Hematopoietic multipotent progenitor cell treated with erythropoietin and hydrocortisone succinate and interleukin-3 and kit ligand, for 8 days (in vitro differentiated cells): ENCODE measurements at places on chromosomes 2 and 18.

DNA sequence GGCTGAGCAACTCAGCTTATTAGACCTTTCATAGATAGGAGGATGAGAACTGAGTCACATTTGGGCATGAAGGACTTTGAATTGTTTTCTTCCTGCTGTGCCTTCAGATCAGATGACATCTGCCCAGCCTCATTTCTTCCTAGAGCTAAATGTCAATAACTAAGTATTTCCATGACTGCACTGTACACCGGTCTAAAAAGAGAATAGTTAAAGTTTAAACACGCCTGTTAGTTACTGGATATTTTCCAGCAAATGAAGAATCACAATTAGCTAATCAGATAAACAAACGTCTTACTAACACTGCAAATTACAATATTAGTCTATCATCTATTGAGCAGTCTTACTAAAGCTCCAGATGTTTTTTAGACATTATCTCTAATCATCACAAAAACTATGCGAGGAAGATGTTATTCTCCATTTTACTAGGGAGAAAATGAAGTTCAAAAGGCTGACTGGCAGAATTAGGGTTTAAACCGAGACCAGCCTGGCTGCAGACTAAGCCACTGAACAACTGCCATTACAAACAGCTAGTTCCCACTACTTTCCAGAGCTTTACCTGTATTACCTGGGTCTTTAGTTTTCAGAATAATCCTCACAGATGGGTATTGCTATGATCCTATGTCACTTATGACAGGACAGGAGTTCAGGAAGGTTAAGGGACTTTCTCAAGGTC lies 69.4 kb upstream of the ZNF397 start:
- no peak for DNase-seq

DNA sequence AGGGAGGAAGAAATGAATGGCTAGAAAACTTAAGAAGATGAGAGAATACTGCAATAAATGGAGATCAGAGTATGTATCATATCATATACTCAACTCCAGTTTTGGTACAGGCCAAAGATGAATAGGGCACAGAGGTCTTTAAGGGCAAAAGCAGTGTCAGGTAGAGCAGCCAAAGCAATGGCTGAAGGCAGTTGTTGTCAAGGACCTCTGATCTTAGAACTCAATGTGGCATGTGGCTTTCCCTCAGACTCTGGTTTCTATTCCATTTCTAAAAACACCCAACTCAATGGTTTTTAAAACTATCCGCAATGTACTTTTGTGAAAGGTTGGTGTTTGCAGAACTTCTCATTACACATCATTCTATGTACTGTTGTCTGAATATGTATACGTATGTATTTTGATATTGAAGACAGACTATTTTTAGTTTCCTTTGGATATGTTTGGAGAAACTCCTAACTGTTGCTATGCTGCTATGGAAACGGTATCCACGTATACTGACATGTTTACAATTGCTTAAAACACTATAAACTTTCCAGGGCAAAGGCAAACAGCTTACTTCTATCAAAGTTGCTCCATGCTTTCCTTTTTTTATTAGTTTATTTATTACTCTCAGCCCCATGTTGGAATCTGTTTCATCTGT lies 58.1 kb upstream of the PELI1 start:
- no peak for DNase-seq

- DNase-seq = no peak
Measured at GRCh38 chr2:88818381-88818780, 126.9 kb downstream of the RPIA start.

GRCh38 chr2:54438271-54438670 lies 17.9 kb upstream of the SPTBN1 start:
- no peak for DNase-seq
